ENCODE measurements at places on chromosomes 12 and 14.

GRCh38 chr14:24108336-24108874 is 6.2 kb upstream of the DCAF11 start:
- DNase-seq: no peak

- DNase-seq: no peak
Measured at GRCh38 chr14:93527203-93527607, 96.5 kb downstream of the UNC79 start.

GRCh38 chr12:57157588-57158173 is 10.3 kb upstream of the LRP1-AS start:
- no peak for DNase-seq

DNA sequence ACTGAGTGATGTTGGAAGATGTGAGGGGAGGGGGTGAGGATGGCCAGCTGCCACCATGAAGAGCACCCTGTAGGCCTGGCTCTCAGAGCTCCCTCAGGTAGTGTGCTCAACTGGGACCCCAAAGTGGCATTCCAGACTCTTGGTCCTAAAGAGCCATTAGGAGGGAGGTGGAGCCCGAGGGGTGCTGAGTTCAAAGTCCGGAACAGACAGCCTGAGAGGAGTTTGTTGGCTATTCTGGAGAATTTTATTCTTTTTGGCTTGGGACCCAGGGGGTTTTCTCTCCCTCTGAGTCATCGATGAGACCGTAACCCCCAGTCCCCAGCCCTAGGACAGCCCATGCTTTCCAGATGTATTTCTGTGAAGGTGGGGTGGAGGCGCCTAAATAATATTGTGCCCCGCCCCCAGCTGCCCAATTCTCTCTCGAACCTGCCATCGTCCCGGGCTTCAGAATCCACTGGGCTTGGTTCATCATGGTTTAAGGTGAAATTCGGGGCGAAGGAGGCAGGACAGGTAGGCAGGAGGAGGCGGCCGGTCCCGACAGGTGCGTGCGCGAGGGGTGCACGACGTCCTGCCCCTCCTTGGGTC is 690 bp upstream of the RBP5 start:
- DNase-seq: no peak

DNA sequence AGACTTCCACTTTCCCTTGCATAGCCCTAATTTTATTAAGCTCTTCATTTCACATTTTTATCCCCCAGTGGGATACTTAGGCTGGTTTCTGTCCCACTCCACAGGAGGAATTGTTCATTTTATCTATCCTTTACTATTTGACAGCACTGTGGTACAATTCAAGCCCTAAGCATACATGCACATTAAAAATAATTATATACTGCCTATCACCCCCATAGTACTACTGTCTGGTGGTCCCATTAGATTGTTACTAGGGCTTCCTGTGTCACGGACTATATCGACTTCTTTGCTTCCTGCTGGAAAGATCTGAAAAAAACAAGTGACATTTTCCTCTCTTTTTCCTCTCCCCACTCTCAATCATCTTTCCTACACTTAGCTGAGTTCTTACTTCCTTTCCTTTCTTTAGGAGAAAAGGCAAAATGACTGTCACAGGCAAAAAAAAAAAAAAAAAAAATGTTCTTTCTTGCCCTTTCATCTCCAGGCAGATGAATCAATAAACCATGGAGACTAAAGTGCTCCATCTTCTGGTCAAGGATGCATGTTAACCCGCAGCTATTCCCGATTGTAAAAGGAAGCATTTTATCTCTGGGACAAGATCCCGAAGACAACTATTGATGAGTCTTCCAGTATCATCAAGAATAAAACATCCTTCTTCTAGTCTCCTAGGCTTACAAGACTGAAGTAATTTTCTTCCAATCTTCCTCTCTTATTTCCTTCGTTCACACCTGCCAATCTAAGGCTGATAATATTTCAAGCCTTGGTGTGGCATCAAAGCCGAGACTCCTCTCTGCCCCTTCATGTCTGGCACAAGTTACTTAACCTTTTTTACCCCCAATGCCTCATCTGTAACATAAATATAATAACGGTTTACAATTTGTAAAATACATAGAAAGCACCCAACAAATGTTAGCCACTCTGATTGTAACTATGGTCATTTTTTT is 94.4 kb upstream of the PLEKHG7 start:
- no peak for DNase-seq

All from AG09309 (cell line).